ENCODE measurements at places on chromosomes 7 and 10. TPM values are rescaled to one million over a fixed set of nuclear protein-coding genes. Genes with fewer than 3 reads are reported as not detected.

Gene CACNA2D1
- 18.3 TPM for total RNA-seq

DNA sequence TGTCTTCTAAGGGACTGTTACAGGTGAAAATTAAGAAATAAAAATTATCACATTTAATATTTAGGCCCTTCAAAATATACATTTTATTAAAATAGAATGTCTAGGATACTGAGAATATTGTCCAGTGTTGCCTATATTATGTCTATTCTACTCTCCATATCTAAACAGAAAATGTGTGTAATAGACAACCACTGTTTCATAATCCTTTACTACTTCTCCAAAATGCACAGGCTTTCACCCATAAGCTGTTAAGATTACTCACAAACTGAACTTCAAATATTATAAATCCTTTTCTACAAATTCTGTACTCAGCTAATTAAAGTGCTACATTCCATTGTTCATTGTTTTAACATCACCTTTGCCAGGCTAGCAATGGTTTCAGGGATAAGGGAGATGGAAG is 56.7 kb upstream of the TFEC start:
- no peak for DNase-seq

DNA sequence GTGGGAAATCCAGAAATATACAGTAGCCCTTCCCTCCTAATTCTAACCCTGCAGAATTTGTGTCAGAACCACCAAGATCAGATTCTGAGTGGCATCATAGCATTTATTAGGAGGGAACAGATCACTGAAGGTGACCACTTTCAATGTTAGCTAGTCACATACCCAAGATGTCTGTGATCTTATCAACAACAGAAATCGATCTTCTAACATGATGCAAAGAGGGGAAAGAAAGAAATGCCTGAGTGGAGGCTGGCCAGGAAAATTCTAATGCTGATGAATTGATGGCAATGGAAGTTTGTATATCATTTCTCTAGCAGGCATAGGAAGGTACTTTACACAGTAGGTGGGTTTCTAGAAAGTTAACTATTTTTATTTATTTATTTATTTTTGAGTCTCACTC is 10.6 kb upstream of the SYPL1 start:
- DNase-seq = no peak

- no peak for DNase-seq
Measured at GRCh38 chr7:32536585-32536984, 41.3 kb downstream of the AVL9 start.
